Sigmoid colon (tissue), 7 donors: ENCODE measurements at places on chromosomes 11 and 22. TPM values are rescaled to one million over a fixed set of nuclear protein-coding genes. Genes with fewer than 3 reads are reported as not detected.

The PIWIL4 gene
- 3.9 TPM for polyA plus RNA-seq

- peak; percentile 77 for DNase-seq
These were observed 24.3 kb upstream of the PICK1 start for GRCh38 chr22:38032681-38033521.

The TMEM132A gene
- 0.60 TPM for polyA plus RNA-seq

GRCh38 chr22:28398981-28399380, 280.7 kb downstream of the TTC28 start:
- no peak for DNase-seq

DNA sequence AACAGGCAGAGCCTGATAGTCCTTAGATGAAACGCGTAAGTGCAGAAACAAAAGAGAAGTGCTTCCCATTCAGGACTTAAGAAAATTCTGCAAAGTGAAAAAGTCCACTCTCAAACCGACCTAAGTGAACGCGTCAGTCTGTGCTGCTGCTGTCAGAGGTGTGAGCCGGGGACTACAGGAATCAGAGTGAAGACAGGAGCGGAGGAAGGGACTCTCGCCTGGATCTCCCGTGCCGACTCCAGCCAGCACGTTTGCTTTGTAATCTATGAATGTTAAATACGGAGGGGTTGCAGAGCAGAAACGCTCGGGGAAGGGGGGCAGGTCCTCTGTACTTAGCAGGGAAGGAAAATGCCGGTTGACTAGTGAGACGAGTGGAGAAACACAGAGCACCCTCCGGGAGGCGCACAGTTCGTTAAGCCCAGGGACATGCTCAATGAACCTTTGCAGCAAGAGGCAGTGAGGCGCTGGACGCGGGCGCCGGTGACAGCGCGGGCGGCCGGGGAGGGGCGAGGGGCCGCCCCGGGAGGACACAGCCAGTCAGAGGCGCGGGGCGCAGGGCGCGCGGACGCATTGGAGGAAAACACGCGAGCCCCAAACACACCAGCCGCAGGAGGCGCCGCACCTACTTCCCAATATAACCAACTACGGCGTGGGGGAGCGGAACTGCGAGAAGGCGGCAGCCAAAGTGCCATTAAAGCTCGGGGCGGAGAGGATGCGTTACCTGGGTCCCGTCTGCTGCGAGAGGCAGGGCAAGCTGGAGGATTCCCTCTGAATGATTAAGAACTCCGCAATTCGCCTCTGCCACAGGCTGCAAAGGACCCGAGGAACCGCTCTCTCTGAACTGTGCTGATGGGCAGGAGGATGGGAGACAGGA, at the start of gene CNTN5:
CNTN5 (plus strand) TSS at position 598 of the 874 bp plus-strand sequence.
- DNase-seq: no peak

The BRSK2 gene
- polyA plus RNA-seq: 1.7 TPM

DNA sequence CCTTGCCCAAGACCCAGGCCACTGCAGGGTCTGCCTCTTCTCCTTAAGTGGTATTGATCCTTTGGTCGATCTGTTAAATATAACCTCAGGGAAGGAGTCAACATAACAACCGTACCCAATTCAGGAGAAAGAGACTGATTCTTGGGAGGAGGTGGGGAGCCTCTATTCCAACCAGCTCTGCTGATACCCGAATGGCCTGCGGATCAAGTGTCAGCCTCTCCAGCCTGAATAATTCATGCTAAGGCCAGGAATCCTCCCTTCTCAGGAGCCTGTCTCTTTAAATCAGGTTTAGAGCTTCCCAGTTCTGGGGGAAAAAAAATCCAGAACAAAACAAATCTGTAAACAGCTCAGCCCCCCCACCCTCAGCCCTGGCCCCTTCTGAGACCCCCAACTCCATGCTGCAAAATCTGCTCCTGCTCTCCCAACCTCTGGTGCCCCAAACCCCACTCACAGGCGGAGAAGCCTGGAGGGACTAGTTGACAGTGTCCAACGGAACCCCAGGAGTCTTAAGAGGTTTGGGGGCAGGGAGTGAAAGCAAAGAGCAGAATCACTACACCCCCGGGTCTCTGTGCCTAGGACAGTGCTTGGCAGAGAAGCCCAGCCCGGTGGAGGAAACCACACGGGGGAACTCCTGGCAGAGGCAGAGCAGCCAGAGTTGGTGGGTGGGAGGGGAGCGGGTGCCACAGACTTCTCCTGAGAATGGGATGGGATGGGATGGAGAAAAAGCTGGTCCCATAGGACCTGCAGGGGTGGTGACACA, 863 bp upstream of the TPBGL start:
- DNase-seq: no peak

DNA sequence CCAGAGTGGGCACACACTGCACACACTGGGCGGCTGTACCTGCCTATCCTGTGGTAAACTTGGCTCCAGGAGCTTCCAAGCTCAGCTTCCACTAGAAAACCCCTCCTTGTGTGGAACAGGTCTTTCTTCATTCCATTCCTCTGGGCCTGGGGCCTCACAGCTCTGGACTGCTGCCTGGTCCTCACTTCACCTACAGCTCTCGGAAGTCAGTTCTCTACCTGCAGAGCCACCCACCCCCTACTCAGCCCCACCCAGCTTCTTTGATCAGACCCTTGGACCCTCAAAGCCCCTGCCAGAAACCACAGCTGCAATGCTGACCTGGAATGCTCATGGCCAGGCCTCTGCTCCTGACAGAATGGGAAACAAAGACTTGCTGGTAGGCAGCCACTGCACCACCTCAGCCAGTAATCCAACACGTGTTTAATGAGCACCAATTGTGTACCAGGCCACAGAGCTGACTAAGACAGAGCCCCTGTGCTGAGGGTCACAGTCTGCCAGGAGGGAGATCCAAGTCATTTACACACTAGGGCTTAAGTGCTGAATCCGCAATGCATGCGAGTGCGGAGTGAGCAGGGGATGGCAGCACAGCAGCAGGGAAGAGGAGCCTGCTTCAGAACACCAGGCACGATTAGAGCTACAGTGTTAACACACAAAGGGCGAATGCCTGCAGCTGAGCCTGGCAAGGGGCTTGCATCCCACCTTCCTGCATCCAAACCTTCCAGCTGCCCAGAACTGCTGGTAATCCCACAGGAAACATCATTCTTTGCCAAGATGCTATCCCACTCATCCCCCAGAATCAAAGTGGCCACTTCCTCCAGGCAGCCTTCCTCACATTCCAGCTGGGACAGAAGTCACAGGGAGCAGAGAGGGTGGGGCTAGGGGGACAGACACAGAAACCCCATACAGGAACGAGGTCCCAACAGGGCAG, 4.6 kb downstream of the GNB1L start:
- DNase-seq: peak; percentile 50
